ENCODE measurements at places on chromosomes 11 and 22.

DNA sequence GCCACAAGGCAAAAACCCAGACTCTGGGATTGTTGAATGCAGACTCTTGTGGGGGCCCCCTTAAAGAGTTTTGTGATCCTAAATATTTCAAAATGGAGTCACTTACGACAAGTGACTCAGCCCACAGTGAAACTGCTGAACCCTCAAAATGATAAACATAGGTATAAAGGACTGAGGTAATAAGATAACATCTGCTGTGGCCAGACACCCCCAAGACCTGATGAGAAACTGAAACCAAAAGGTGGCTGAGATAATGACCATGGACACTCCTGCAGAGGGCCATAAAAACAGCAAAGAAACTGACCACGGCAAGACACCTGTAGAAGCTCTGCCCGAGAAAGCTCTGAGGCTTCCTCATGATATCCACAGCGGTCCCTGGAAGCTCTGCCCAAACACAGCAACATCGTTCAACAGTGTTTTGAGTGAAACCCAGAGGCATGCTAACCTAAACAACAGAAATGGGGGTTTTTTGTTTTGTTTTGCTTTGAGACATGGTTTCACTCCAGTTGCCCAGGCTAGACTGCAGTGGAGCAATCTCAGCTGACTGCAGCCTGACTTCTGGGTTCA lies 1.6 kb upstream of the PLAAT4 start:
- DNase-seq, result no peak

GRCh38 chr22:44042249-44043218 lies 18.4 kb downstream of the PARVB start:
- no peak for DNase-seq

GRCh38 chr11:26753723-26754504 lies 32.1 kb upstream of the SLC5A12 start:
- no peak for DNase-seq

GRCh38 chr22:33492210-33492651 lies 428.0 kb downstream of the LARGE1 start:
- no peak for DNase-seq

GRCh38 chr22:41360126-41360525 lies 21.6 kb upstream of the TEF start:
- DNase-seq, result no peak

GRCh38 chr11:19187114-19187832 lies 14.5 kb downstream of the CSRP3 start:
- DNase-seq, result no peak

DNA sequence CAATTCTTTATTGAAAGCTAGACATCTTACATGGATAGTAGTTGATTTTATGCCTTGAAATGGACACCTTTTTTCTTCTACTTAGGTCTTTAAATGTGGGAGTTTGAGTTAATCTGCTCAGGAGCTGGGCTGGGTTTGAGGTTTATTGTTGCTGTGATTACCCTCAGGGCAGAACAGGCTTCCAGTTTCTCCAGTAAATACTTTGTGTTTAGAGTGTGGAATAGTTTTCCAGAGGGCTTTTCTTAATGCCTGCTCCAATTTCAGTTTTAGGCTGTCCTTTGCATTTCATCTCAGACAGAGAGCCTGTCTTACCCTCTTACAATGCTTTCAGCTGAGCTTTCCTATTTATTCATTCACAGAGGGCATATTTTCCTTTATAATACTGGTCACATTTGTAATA lies 69.9 kb upstream of the ADORA2A start:
- DNase-seq, result no peak

- DNase-seq, result no peak
Observed at GRCh38 chr22:33869946-33870345, 50.3 kb downstream of the LARGE1 start.

GRCh38 chr11:3861683-3862082 lies 6.2 kb downstream of the STIM1 start:
- DNase-seq, result no peak

GRCh38 chr11:73326929-73327811 lies 19.1 kb downstream of the ARHGEF17 start:
- no peak for DNase-seq

GRCh38 chr11:2812371-2812991 lies 73.1 kb downstream of the CDKN1C start:
- no peak for DNase-seq

- DNase-seq, result no peak
Observed at GRCh38 chr11:92246630-92247029, 22.0 kb downstream of the FAT3 start.

DNA sequence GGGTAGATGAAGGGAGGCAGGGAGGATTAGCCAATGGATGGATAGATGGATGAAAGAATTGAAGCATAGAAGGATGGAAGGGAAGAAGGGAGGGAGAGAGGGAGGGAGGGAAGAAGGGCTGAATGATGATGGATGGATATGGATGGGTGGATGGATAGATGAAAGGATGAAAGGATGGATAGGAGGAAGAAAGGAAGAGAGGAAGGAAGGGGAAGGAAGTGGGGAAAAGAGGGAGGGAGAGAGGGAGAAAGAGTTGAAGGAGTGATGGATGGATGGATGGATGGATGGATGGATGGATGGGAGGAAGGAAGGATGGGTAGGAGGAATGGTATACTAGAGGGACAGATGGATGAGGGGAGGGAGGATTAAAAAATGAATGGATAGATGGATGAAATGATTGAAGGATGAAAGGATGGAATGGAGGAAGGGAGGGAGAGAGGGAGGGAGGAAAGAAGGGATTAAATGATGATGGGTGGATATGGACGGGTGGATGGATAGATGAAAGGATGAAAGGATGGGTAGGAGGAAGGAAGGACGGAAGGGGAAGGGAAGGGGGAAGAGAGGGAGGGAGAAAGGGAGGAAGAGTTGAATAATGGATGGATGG lies 145.9 kb downstream of the MN1 start:
- DNase-seq, result no peak

DNA sequence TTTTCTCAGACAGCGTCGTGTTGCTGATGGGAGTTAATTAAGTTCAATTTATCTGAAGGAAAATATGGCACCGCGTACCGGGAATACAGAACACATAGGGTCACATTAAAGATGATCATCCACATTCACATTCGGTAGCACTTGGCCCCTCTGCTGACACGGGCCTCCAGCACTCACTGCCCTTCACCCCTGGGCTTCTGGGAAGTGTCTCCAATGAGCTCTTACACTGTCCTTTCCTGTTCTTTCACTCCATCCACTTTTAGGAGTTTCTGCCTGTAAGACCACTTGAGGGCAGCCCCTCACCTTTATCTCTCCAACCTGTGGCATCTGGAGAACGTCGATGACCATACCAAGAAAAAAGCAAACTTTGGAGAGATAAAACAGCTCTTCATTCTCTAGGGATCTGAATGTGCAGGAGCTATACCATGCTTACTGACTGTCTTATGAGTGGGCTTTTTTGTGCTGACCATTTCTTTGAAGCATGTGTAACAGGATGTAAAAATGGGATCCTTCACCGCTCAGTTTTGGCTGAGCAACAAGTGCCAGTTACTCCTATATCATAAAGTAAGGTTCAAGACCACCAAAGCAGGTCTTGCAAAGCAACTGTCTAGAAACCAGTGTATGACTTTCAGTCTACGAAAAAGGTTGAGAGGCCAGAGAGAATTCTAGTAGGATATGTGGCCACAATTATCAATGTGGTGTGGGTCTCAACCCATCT lies 1.1 kb upstream of the SERGEF start:
- DNase-seq, result no peak
